Tongue (tissue), 3 donors: ENCODE measurements at places on chromosomes 7 and 10. TPM values are rescaled to one million over a fixed set of nuclear protein-coding genes. Genes with fewer than 3 reads are reported as not detected.

The CARD11 gene
- 1.4 TPM for total RNA-seq

The TAC1 gene
- total RNA-seq, result 0.82 TPM

The HMX2 gene
- not detected for total RNA-seq

The UNCX gene
- not detected for total RNA-seq
